ENCODE measurements at places on chromosomes 11 and 22. TPM values are rescaled to one million over a fixed set of nuclear protein-coding genes. Genes with fewer than 3 reads are reported as not detected.

GRCh38 chr11:68594123-68594522 is 90.2 kb upstream of the GAL start:
- H3K27me3 ChIP-seq: no peaks in the 10 kb centered on the region
- no peak overlapping the region for H3K4me3 ChIP-seq
- peaks cover 88% of the 10 kb centered on the region for H3K36me3 ChIP-seq
- H3K4me1 ChIP-seq: peaks cover 3% of the 10 kb centered on the region
- H3K27ac ChIP-seq: no peak overlapping the region
- no peak for DNase-seq

The ASCL2 gene
- total RNA-seq: 0.23 TPM

GRCh38 chr11:2168286-2169004 is 3.2 kb downstream of the TH start:
- H3K36me3 ChIP-seq: no peaks in the 10 kb centered on the region
- H3K4me3 ChIP-seq: no peak overlapping the region
- no peak overlapping the region for H3K27ac ChIP-seq
- DNase-seq: no peak
- no peaks in the 10 kb centered on the region for H3K27me3 ChIP-seq

DNA sequence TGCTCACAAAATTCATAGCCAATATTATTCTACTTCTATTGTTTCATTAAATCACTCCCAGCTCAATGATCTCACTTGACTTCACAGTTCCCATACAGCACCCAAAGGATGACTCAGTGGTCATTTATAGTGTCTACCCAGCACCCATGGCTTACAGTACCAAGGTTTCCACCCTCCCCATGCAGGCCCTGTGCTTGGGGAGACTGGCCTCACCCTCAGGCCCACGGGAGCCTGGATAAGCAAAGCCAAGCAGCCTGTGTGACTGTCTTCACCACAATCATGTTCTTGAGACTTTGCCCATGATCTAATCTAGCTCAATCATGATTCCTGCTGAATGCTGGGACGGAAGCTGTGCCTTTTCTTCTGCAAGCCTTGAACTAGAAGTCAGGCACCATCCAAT is 97.6 kb downstream of the SLC36A4 start:
- no peak overlapping the region for H3K27ac ChIP-seq
- no peaks in the 10 kb centered on the region for H3K36me3 ChIP-seq
- peaks cover 2% of the 10 kb centered on the region for H3K4me1 ChIP-seq
- peaks cover 3% of the 10 kb centered on the region for H3K27me3 ChIP-seq
- no peak overlapping the region for H3K4me3 ChIP-seq
- DNase-seq: no peak

DNA sequence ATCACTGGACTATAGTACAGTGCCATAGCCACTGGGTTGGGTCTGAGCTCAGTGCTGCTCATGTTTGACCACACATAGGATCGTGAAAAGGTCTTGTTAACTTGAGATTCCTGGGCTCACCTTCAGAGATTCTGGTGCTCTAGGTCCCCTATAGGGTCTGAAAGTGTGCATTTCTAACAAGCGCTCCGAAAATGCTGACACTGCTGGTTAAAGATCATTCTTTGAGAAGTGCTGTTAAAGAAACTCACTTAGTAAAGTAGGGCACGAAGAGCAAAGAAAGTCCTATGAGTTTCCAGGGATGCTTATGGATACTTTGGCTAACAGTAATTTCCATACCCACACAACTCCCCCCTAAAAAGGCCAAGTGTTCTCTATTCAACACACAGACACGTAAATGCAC is 108.1 kb upstream of the PAX6 start:
- H3K27ac ChIP-seq: no peak overlapping the region
- H3K4me3 ChIP-seq: no peak overlapping the region
- H3K36me3 ChIP-seq: no peaks in the 10 kb centered on the region

The TRIM6 gene
- 0.87 TPM for total RNA-seq

The PTPN5 gene
- total RNA-seq: not detected

- DNase-seq: no peak
- no peak overlapping the region for H3K4me3 ChIP-seq
- no peaks in the 10 kb centered on the region for H3K4me1 ChIP-seq
- H3K36me3 ChIP-seq: no peaks in the 10 kb centered on the region
- no peak overlapping the region for H3K27ac ChIP-seq
These were observed 339.3 kb downstream of the DCDC1 start for GRCh38 chr11:31030138-31030792.

DNA sequence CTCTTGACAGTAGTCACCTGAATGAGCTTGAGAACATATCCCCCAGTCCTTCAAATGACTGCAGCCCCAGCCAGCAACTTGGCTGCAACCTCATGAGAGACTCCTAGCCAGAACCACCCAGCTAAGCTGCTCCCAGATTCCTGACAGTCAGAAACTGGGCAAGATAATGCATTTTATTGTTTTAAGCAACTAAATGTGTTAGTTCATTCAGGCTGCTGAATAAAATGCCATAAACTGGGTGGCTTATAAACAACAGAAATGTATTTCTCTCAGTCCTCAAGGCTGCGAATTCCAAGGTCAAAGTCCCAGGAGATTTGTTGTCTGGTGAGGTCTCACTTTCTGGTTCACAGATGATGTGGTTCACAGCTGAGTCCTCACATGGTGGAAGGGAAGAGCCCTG is 5.8 kb upstream of the PAMR1 start:
- no peak overlapping the region for H3K27ac ChIP-seq
- no peaks in the 10 kb centered on the region for H3K36me3 ChIP-seq
- peaks cover 32% of the 10 kb centered on the region for H3K27me3 ChIP-seq
- H3K4me3 ChIP-seq: no peak overlapping the region
- DNase-seq: no peak

The LRRC55 gene
- not detected for total RNA-seq

The GRAMD4 gene
- total RNA-seq: 91.6 TPM

The TRIM51 gene
- not detected for total RNA-seq

The CNGA4 gene
- total RNA-seq: not detected

DNA sequence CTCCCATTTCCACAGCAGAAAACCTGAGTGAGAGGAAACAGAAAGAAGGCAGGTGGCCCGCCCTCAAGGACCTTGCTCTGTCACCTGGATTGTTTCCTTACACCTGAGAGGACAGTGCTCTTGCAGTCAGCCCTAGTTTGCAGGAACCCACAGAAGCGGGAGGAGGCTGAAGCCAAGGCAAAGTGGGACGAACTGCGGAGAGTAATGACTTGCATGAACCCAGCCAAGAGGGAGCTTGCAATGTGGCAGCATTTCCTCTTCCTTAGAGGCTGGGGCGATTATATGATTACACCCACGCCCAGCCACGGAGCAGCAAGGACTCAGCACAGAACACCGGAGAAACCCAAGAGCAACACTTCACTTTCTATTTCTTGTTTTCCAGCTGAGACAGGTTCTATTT is 102.6 kb downstream of the SPON1 start:
- H3K36me3 ChIP-seq: no peaks in the 10 kb centered on the region
- no peak overlapping the region for H3K4me3 ChIP-seq
- H3K27ac ChIP-seq: no peak overlapping the region
- DNase-seq: no peak
- H3K27me3 ChIP-seq: peaks cover 24% of the 10 kb centered on the region

The GGTLC2 gene
- total RNA-seq: not detected

The INPPL1 gene
- 176 TPM for total RNA-seq

DNA sequence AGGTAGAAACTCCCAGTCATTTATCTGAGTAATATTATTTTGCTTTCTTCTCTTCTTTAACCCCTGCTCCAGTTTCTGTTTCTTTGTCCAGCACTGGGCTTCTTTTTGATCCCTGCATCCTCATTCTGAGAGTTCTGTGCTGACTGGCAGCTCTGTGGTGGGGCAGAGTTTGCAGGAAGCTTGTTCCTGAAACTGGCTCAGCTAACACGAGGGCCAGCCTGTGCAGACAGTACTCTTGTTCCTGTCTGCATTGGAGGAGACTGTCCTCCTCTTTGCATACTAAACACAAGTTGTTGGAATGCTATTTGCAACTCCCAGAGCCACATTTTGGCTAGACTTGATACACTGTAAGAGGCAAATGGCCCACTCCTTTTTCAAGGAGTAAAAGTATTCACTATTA is 93.1 kb upstream of the HORMAD2 start:
- no peak overlapping the region for H3K4me3 ChIP-seq
- peaks cover 28% of the 10 kb centered on the region for H3K36me3 ChIP-seq
- H3K4me1 ChIP-seq: peaks cover 8% of the 10 kb centered on the region
- no peaks in the 10 kb centered on the region for H3K27me3 ChIP-seq
- no peak overlapping the region for H3K27ac ChIP-seq

GRCh38 chr11:105935791-105936190 is 86.2 kb downstream of the MSANTD4 start:
- DNase-seq: no peak
- H3K27ac ChIP-seq: no peak overlapping the region
- H3K27me3 ChIP-seq: no peaks in the 10 kb centered on the region

The OR8D4 gene
- not detected for total RNA-seq

The SERPIND1 gene
- not detected for total RNA-seq

- H3K36me3 ChIP-seq: no peaks in the 10 kb centered on the region
- H3K27me3 ChIP-seq: peaks cover 13% of the 10 kb centered on the region
- peak; percentile 13 for DNase-seq
- no peak overlapping the region for H3K4me3 ChIP-seq
These were observed 8.3 kb upstream of the FGF19 start for GRCh38 chr11:69711822-69712801.

The KBTBD3 gene
- 8.9 TPM for total RNA-seq

- H3K27me3 ChIP-seq: no peaks in the 10 kb centered on the region
- H3K36me3 ChIP-seq: peaks cover 43% of the 10 kb centered on the region
- peak overlapping the region; percentile 55 for H3K27ac ChIP-seq
- DNase-seq: no peak
- peaks cover 29% of the 10 kb centered on the region for H3K4me1 ChIP-seq
These were observed 10.3 kb downstream of the PARVG start for GRCh38 chr22:44191036-44191454.

The GSTT2 gene
- not detected for total RNA-seq

DNA sequence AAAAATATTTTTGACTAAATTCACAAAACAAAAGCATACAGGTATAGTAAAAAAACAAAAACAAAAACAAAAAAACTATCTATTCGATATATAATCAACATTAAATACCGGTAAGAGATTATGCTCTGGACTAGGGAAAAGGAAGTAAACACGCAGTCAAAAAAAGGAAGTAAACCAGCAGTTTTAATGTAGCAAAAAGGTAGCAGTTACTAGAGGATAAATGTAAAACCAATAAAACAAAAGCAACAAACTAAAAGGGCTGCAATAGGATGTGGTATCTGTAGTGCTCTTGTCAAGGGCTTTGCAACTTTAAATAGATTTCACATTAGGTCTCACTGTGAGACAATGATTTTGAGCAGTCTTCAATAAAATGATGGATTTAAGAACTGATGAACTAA is 2.4 kb downstream of the TRIM22 start:
- no peaks in the 10 kb centered on the region for H3K27me3 ChIP-seq
- H3K4me1 ChIP-seq: peaks cover 46% of the 10 kb centered on the region
- peaks cover 39% of the 10 kb centered on the region for H3K36me3 ChIP-seq

The KCNQ1OT1 gene
- 0.74 TPM for total RNA-seq

The FGF19 gene
- total RNA-seq: not detected

- DNase-seq: no peak
- no peak overlapping the region for H3K4me3 ChIP-seq
- no peaks in the 10 kb centered on the region for H3K36me3 ChIP-seq
These were observed 541.7 kb downstream of the METTL15 start for GRCh38 chr11:28649922-28650321.

The KRTAP5-8 gene
- not detected for total RNA-seq
